ENCODE measurements at places on chromosomes 11 and 22. TPM values are rescaled to one million over a fixed set of nuclear protein-coding genes. Genes with fewer than 3 reads are reported as not detected.

The ABTB2 gene
- 1.9 TPM for polyA plus RNA-seq

The CRYBB1 gene
- polyA plus RNA-seq, result 0.20 TPM

The SLC22A12 gene
- not detected for polyA plus RNA-seq

The P4HA3 gene
- polyA plus RNA-seq, result 2.6 TPM

The TENM4 gene
- polyA plus RNA-seq, result 0.65 TPM

The MMP12 gene
- polyA plus RNA-seq, result 0.46 TPM

The SCARF2 gene
- polyA plus RNA-seq, result 2.0 TPM

The FAM227A gene
- 2.0 TPM for polyA plus RNA-seq

The FOLR2 gene
- 3.2 TPM for polyA plus RNA-seq

The CRYBA4 gene
- polyA plus RNA-seq, result not detected

The BTBD18 gene
- polyA plus RNA-seq, result not detected

The OR4D9 gene
- not detected for polyA plus RNA-seq

Measured in stomach (tissue), 19 donors.